ENCODE measurements at places on chromosomes 5 and 9.
A peak's percentile ranks its signal among the peaks of the same experiment; 100 is the strongest.

DNA sequence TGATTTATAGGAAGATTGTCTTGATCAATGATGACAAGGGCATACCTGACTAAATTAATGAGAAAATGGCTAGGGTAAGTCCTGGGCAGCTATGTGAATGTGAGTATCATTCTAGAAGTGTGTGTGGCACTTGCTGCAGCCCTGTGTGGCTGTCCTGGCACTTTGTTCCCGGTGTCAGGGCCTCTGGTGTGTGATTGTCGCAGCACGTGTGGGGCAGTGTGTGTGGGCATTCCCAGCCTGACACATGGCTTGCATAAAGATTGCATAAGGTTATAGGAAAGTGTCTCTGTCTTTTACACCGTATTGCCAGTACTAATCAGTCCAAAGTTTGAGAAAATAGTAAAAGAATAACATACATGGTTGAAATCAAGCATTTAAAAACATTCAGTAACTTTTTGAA is 74.4 kb downstream of the TRIO start:
- peak; percentile 45 for DNase-seq

DNA sequence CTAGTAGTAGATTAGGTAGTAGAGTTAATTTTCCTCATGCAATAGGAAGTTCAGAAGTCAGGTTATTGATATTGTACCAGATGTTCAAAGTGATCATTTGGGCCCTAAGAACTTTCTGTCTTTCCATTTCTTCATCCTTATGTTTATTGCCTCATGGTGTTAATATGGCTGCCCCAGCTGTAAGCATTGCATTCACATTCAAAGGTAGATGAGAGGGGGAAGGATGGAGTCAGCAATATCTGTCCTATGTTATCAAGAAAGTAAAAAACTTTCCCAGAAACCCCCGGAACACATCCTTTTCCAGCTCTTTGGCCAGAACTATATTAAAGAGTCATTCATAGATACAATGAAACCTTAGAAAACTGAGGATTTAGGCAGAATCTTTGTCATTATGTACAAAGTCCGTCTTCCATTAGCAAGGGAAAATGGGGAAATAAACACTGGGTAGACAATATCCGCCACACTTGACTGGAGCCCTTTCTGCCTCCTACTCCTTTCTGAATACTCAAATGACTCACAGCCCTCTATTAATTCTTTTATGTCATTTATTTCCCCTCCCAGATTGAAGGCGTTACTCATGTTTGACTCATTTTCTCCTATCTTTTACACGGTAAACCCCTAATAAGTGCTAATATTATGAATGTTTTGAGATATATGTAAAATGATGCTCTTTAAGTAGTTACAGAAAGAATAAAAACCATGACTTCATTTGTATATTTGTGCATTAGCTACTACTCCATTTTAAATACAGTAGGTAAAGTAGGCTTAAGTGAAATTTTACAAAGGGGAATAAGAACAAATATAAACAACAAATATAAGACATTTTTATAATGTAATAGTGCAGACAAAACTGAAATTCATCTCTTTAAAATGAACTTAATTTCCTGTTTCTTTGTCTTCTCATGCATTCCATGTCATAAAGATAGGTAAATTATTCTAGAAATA is 127.6 kb downstream of the SLF1 start:
- DNase-seq: no peak

DNA sequence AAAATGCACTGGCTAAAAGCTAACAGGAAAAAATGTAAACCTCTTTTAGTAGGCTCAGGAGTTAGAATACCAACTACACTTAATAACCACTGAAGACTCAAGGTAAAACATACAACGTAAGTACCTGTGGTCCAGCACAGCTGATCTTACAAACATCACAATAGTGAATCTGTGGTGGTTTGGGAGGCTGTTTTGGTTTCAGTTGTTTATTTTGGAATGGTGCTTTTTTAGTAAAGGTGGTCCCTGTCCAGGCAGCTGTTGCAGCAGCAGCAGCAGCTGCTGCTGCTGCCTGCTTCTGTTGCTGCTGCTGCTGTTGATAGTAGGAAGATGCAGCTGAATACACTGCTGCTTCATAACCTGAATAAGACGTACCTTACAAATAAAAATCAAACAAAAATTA is 37.9 kb downstream of the ZFR start:
- no peak for DNase-seq

GRCh38 chr9:16278326-16278999 is 592.0 kb downstream of the BNC2 start:
- peak; percentile 12 for DNase-seq

GRCh38 chr9:34994260-34994899 is 4.8 kb downstream of the DNAJB5 start:
- DNase-seq: peak; percentile 48

- peak; percentile 39 for DNase-seq
These were observed 284.8 kb downstream of the SEC61B start for GRCh38 chr9:99506747-99507348.

DNA sequence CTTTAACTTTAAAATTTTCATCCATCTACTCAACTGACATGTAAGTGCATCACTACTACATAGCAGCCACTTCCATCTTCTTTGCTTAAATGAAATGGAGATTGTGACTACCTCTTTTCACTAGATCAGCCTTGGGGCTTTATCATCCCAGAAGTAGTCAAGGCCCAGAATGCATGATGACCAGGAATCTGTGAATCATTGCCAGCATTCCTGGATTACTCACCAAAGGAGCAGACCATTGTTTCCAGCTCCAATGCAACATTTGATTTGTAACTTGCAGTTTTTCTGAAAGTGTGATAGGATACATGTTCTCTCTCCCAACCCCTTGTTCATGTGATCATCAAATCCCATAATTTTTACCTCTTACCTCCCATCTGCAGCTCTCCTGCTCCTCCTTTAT is 65.1 kb downstream of the PLPPR1 start:
- peak; percentile 50 for DNase-seq

DNA sequence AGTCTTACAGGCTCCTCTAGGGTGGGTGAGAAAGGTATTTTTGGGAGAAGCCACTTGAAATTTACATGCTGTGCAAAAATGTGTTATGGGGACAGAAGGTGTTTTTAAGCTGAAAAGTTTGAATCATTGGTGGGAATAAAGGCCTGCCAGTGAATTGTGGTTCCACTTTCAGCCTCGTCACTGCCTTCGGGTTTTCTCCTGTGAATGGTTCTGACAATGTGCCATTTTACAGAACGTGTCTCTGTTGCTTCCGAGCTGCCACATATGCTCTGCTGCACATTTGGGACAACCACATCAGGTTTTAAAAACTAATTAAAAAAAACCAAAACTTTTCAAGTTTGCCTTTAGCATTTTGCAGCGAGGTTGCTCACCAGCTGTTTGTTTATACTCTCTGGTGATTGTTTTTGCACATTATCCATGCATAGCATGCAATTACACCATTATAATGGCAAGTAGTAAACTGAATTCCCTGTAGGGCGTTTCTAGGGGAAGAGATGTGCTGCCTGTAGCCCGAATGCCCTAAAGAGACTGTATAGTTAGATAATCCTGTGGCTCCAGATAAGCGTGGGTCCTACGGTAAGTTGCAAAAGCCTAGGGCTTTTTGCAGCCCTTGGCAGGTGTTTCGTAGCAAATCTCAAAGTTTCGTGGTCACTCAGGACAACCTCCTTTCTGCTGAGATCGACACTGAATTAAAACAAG is 40.1 kb upstream of the SUB1 start:
- no peak for DNase-seq

DNA sequence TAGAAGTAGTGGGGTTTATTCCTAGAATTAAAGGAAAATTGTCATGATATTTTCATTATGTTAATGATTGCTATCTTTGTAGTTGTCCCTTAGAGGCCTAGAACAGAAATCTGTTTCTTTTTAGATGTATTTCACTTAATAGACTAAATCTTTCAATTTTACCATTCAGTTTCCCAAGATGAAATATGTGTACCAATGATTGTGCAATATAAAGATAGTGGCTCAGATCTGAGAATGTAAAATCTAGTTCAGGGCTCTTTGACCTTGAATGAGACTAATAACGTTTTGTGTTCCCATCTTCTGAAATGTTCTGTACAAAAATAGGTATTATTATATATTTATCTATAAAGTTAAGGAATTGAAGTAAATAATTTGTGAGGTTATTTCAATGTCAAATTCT is 947.9 kb downstream of the DTWD2 start:
- no peak for DNase-seq

GRCh38 chr9:107778661-107779060 is 289.1 kb upstream of the KLF4 start:
- no peak for DNase-seq

DNA sequence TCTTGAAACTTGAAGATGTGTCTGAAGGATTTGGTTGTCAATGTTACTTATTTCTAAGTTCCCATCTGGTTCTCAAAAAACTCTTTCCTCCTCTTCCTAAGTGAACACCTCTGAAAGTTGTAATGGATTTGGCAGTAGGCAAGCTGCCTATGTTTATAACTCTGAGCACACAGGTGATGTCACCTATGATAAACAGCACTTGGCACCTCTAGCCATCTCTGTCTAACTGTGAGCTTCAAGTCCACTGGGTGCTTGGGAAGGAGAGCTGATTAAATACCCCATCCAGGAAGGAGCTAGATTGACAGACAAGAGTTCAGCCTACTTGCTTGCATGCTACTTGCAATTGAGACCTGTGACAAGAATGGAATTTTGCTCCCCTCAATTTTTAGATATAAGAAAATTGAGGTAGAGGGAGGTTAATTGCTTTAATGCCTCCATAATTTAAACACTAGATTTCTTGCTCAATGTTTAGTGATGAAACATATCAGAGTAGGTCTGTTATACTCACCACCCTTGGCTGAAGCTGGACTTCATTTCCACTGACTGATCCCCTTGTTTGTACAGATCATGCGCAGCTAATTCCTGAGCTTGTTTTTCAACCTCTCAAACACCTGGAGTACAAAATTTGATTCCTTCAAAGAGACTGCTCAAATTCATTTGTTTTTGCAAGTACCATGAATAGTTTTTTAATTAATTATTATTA is 49.9 kb downstream of the PDE4D start:
- no peak for DNase-seq

- no peak for DNase-seq
These were observed 69.3 kb downstream of the WWC1 start for GRCh38 chr5:168360521-168361285.

- DNase-seq: peak; percentile 97
These were observed 55.3 kb downstream of the ZNF366 start for GRCh38 chr5:72451741-72452505.

GRCh38 chr9:20729523-20729922 is 45.5 kb downstream of the FOCAD start:
- DNase-seq: peak; percentile 22

DNA sequence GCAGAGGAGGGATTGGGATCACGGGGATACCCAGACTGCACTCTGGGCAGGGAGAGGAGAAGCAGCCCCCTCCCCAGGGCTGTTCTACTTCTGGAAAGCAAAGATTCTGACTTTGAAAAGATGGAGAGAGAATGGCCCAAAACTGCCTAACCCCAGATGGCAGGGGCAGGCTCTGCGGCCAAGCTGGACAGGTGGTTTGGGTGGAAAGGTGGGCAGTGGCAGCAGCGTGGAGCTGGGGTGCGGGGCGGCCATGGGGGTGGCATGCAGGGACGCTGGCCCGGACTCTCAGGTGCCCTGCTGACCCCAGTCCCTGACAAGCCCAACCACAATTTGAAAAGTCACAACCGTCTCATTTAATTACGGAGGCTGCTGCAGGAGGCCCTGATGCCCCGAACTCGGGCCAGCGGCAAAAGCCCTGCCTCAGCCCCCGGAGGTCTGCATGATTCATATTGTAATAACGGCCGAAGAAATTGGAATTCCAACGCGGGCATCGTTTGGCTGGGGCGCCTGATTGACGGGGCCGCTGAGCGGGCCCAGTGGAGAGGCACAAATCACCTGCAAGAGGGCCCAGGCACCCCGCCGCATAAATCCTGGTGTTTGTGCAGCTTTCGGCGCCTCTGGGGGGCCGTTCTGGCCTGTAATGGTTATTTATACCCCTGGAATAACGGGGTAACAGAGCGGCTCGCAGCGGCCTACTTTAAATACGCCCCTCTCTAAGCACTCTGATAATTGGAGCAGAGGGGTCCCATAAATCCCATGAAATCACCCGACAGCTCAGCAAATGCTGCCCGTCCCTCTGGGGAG is 41.8 kb upstream of the FCN2 start:
- DNase-seq: no peak

GRCh38 chr5:14420101-14420811 is 161.3 kb upstream of the OTULINL start:
- peak; percentile 49 for DNase-seq

GRCh38 chr5:6585168-6585567 is 47.7 kb downstream of the NSUN2 start:
- no peak for DNase-seq

GRCh38 chr9:90808398-90808797 is 6.8 kb downstream of the SYK start:
- no peak for DNase-seq

DNA sequence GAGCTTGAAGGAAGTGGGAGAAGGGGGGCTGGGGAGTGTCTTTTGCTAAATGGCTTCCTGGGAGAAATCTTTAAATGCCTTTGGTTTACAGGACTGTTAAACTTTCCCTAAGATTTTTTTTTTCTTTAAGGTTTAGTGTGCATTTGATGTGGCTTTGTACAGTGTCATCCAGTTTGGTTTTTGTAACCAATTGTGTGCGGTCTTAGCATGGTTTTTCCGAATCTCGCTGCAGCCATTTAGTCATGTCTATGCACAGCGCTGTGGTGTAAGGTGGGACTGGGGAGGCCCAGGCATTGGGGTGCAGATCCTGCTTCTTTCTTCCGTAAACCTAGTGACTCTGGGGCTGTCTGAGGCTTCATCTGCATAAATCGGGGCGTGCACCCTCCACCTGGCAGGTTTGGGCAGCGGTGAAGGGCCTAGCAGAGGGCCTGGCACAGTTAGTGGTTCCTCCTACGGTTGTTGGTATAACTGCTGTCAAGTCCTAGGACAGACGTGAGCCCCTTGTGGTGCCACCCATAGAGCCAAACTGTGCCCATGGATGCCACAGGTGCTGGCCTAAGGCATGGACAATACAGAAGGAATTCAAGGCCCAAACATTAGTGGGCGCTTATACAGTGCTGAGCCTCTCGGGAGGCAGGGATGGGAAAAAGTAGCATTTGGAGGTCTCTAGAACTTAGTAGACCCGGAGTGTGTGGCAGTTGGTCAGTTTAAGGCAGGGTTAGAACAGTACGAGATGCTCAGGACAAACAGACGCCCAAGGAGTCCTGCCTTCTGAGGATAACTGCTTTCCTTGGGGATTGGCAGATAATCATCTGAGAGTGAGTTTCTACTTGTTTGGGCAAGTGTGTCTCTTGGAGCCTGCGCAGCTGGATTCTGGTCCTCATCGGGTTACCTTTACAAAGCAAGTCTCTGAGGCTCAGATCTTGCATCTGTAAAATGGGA is 1.5 kb downstream of the PRRC2B start:
- DNase-seq: no peak
